ENCODE measurements at places on chromosomes 16 and 17. TPM values are rescaled to one million over a fixed set of nuclear protein-coding genes. Genes with fewer than 3 reads are reported as not detected.

The UTP4 gene
- total RNA-seq, result 51.4 TPM

The STX1B gene
- total RNA-seq, result 1.0 TPM

The CCL4 gene
- not detected for total RNA-seq

- no peak for DNase-seq
Observed at GRCh38 chr17:78747488-78747887, 34.6 kb downstream of the CYTH1 start.

DNA sequence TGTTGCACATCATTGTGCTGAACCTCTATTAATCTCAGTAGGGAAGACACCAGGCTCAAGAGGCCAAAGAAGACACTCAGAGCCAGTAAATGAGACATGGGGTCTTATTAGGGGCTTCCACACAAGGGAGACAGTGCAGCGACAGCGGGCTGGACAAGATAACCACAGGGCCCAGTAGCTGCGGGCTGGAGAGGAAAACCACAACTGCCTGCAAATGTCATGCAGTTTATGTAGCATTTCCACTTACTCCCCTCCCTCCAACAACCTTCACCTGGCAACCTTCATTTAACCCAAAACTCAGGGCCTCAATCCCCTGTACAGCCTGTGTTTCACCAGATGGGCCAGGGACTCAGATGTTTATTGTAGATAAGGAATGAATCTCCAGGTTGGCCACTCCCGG lies 185.6 kb downstream of the UTP18 start:
- DNase-seq, result no peak

The CNGB1 gene
- not detected for total RNA-seq
